ENCODE measurements at places on chromosomes 7 and 10. TPM values are rescaled to one million over a fixed set of nuclear protein-coding genes. Genes with fewer than 3 reads are reported as not detected.

The INSIG1 gene
- 75.0 TPM for total RNA-seq

The C10orf67 gene
- total RNA-seq = 1.2 TPM

The ATG9B gene
- 3.9 TPM for total RNA-seq

The MYPN gene
- not detected for total RNA-seq

The DNAH11 gene
- total RNA-seq = 8.3 TPM

The TLX1 gene
- not detected for total RNA-seq
